ENCODE measurements at places on chromosomes 11 and 22. TPM values are rescaled to one million over a fixed set of nuclear protein-coding genes. Genes with fewer than 3 reads are reported as not detected.

The UBQLN3 gene
- total RNA-seq, result not detected

The OR8G5 gene
- total RNA-seq, result not detected

The PAX6 gene
- total RNA-seq, result 0.57 TPM

The SHISAL1 gene
- 2.7 TPM for total RNA-seq

The MS4A3 gene
- total RNA-seq, result not detected

The FLRT1 gene
- 0.05 TPM for total RNA-seq

The BIRC3 gene
- 51.8 TPM for total RNA-seq
